Hippocampal formation (tissue), 2 donors: ENCODE measurements at places on chromosomes 3 and 15.

DNA sequence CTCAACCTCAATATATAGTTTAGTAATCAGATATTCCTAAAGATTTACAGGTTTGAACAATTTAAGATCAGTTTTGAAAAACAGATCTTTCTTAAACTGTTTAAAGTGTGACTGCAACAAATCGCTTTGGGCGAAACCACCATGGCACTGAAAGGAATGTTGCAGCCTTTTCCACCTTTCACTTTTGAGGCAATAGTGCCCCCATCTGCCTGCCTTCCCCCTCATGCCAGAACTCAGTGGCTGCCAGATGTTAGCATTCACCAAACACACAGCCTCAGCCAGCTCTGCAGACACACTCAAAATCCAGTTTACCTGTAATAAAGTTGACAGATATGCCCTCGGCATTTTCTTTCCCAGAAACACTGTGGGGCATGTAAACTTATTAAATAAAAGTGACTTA is 3.3 kb downstream of the LYSMD4 start:
- DNase-seq: peak; percentile 45

DNA sequence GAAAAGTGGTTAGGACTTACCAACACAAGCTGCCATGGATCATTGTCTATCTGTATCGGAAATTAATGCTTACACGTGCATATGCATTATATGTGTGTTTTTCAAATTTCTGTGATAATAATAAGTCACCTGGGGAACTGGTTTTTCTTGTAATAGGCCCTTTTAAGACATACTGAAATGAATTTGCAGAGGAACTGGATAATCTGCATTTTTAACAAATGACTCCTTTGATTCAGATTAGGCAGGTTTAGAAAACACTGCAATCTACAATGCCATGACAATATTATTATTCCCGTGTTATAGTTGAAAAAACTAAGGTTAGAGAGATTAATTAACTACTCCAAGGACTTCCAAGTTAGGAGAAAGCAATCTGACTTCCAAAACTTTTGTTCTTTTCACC is 23.4 kb downstream of the STRIT1 start:
- no peak for DNase-seq

DNA sequence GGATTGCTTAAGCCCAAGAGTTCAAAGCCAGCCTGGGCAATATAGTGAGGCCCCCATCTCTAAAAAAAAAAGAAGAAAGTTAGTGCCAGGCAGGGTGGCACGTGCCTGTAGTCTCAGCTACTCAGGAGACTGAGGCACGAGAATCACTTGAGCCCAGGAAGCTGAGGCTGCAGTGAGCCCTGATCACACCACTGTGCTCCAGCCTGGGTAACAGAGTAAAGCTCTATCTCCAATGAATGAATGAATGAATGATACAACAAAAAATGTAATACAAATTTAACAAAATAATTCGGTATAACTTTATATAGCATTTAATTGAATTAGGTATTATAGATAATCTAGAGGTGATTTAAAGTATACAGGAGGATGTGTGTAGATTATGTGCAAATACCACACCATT is 29.7 kb downstream of the DENND4A start:
- no peak for DNase-seq

GRCh38 chr3:30502051-30502741 is 104.2 kb upstream of the TGFBR2 start:
- no peak for DNase-seq

DNA sequence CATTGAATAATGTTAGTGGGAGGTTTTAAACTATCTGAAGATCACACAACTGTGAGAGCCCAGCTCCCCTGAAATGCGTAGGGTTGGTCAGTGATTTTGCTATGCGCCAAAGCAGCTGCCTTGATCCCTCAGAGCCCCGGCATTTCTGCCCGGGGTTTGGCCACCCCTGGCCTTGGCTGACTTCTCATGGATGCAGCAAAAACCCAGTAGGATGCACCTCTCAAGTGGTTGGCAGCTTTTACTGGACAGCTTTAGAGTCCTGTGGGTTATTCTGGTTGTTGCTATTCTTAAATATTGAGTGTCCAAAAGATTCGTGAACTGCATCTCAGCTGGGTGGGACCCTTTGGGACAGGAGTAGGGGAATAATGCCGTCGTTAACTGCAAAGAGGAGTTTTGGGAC is 291.7 kb upstream of the CTDSPL start:
- DNase-seq: no peak

- DNase-seq: no peak
Measured at GRCh38 chr3:182809531-182809930, 16.2 kb downstream of the ATP11B start.

DNA sequence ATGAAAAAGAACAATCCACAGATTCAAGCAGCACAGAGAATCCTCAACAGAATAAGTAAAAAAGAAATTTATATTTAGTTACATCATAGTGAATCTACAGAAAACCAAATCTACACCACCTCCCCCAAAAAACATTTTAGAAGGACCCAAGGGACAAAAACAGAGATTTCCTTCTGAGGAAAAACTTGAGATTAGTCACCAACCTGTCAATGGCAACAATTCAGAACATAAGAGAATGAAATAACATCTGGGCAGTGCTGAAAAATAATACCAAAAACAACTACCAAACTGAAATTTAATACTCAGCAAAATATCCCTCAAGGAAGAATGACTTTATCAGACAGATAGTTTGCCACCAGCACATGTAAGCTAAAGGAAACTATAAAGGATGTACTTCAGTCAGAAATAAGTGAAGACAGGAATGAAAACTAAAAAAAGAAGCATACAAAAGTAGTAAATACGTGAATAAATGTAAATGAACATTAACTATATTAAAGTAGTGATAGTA is 260.7 kb downstream of the ULK4 start:
- no peak for DNase-seq

DNA sequence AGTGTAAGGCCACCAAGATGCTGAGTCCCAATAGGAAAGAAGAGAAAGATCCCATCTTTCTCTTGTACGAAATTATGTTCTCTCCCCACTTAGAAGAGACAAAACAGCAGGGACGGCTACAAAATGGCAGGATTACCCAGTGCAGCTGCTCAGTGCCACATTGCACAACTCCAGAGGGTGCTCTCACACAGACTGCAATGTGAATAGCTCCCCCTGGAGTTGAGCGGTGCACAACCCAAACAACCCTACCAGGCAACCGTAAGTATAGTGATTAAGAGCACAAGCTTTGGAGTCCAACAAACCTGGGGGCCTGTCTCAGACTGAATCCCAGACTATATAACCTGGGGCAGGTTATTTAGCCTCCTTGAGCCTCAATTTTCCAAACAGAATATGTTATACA is 3.1 kb upstream of the BHLHE40 start:
- no peak for DNase-seq

DNA sequence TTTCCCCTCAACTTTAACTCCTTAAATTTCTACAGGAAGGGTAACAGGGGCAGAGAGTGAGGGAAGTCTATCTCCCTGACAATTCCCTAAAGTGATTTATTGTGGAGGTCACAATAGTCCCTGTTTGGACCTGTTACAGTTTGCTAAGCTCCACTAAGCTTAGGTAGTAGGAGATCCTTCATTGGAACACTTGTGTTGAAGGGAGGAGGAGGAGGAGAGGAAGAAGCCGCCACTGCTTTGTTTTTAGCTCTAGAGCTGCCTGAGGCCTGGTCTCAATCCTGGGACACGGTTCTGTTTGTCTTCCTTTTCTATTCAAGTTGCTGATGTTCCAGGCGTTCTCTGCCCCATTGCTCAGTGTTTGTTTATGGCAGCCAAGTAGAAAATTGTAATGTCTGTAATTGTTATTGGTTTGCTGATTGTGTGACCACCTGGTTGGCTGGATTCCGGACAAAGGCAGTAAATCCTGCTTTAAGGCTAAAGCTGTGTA is 48.4 kb downstream of the HES1 start:
- no peak for DNase-seq

GRCh38 chr3:134879990-134880389 is 84.9 kb downstream of the EPHB1 start:
- DNase-seq: peak; percentile 40

GRCh38 chr15:56719021-56719612 is 14.2 kb downstream of the ZNF280D start:
- no peak for DNase-seq

GRCh38 chr15:31925541-31925940 is 104.8 kb upstream of the CHRNA7 start:
- DNase-seq: no peak

- DNase-seq: no peak
Measured at GRCh38 chr3:48413611-48414010, 16.3 kb downstream of the PLXNB1 start.

- DNase-seq: no peak
Measured at GRCh38 chr15:39465843-39466749, 114.8 kb upstream of the THBS1 start.

DNA sequence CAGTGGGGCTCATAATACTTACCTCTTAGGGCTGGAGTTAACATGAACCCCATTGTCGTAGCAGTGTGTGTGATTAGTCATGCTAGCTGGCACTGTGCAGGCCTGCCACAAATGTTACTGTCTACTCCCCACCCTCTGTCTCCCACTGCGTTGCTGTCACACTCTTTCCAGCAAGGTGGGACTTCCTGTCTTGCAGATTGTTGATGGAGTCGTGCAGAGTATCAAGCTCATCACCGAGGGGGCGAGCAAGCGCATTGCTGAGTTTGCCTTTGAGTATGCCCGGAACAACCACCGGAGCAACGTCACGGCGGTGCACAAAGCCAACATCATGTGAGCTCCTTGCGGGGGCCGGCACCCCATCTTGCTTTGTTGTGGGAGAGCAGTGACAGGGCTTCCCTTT is 12.9 kb downstream of the IDH3A start:
- DNase-seq: no peak
